Aorta (tissue), 5 donors: ENCODE measurements at places on chromosomes 5 and 9. TPM values are rescaled to one million over a fixed set of nuclear protein-coding genes. Genes with fewer than 3 reads are reported as not detected.

- no peak for DNase-seq
Measured at GRCh38 chr5:60232036-60232795, 338.7 kb upstream of the PDE4D start.

Gene ANXA1
- 378 TPM for total RNA-seq

Gene SMIM32
- total RNA-seq, result 0.49 TPM

DNA sequence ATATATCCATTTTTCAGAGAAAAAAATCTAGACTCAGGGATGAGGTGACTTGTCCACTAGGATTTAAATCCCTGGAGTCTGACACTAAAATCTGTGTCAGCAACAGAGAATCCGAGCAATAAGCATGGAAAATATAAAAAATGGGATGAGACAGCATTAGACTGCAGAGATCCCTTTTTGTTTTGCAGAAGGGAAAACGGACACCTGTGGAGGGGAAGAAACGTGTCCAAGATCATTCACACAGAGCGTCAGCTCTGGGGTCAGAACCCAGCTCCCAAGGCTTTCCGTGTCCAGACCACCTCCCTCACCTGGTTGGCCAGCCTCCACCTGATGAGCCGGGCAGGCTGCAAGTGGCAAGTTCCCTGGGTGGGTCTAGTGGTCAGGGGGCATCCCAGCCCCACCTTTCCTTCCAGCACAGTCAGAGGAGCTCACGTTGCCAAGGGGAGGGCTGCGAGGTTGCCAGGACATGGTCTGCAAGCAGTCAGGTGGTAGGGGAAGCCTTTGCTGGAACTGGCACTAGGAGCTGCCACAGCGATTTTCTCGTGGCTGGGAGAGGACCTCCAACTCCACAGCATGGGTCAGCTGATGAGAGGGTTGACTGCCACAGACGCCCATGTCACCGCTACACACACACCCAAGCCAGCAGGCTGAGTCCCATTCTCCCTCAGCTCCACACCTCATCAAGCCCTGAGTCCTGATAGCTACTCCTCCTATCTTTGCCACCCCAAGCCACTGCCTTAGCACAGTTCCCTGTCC is 65.9 kb upstream of the CPLX2 start:
- DNase-seq, result no peak

DNA sequence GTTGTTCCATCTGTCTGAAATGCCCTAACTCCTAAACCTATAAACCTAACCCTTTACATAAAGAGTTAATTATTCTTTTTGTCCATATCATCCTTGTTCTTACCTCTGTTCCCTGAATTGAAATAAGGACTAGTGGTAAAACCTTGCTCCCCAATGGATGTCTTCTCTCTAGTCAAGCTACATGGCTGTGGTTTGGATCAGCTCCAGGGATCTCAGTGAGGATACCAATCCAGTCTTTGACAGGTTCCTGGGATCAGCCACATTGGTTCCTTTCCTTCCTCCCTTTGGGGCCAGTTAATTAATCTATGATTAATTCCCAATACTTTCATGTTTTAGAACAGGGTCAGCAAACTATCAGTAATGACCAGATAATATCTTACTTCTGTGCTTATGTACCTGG is 151.6 kb downstream of the SIL1 start:
- no peak for DNase-seq

DNA sequence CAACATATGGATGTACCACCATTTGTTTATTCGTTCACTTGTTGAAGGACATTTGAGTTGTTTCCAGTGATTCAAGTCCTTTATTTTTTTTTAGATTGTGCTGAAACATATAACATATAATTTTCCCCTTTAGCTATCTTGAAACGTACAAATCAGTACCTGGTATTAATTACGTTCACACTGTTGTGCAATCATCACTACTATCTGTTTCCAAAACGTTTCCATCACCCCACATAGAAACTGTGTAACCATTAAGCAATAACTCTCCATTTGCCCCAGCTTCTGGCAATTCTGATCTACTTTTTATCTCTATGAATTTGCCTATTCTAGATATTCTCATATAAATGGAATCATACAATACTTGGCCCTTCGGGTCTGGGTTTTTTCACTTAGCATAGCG is 116.0 kb downstream of the FGF1 start:
- no peak for DNase-seq

Gene OR13C2
- total RNA-seq, result not detected

DNA sequence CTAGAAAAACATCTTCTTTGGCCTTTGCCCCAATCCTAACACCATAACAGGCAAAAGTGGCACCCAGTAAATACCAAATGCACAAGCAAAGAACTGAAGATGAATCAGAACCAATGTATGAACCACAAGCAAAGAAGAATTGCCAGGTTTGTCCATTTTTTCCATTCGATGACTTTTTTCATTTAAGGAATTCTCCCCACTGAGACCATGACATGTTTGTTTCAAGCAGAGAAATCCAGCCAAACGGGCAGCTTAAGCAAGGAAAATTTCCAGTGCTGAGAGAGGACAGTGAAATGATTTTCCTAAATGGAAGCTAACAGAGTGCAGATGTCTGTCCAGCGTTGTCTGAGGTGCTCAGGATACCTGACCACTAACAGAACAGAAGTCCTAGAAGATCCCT is 203.7 kb downstream of the ADAMTS12 start:
- DNase-seq, result no peak

Gene NEURL1B
- total RNA-seq, result 46.1 TPM

DNA sequence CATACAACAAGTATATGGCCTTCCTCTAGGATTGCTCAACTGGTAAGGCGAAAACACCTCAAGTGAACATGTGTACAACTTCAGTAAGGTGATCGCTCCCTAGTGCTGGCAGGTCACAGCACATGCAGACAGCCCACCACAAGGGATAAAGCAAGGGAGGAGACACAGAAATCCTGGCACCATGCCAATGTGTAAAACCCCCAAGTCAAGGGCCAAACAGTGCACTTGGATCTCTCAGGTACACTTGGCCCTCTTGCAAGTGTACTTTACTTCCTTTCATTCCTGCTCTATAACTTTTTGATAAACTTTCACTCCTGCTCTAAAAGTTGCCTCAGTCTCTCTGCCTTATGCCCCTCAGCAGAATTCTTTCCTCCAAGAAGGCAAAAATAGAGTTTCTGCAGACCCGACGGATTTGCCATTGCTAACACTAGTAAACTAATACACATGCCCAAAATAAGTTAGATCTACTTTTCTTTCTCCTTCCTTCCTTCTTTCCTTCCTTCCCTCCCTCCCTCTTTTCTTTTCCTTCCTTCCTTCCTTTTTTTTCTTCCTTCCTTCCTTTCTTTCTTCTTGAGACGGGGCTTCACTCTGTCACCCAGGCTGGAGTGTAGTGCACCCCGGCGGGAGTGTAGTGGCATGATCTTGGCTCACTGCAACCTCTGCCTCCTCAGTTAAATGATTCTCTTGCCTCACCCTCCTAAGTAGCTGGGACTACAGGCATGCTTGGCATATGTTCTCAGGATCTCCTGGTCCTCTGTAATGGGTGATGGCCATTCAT is 6.8 kb upstream of the LNPEP start:
- no peak for DNase-seq

GRCh38 chr5:172573986-172574870 is 66.8 kb upstream of the NEURL1B start:
- no peak for DNase-seq

Gene HNRNPA0
- total RNA-seq, result 27.0 TPM

Gene IL4
- total RNA-seq, result not detected

DNA sequence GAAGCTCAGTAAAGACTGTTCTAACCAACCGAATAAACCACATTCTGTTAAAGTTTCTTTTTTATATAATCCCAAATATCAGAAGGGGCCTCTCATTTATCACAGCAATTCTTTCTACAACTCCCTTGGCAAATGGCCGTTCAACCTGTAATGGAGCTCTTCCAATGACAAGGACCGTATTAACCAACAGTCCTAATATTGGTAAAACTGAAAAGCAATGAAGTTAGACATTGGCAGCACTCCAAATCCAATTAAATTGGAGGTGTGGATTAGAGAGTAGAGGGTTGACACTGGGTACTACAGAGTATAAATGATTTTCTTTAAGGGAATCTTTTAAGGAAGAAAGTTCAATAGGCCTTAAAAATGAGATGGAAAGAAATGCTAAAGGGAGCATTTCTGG is 842 bp downstream of the TMED7 start:
- DNase-seq, result no peak

Gene MZB1
- total RNA-seq, result 3.9 TPM

Gene ADCY2
- total RNA-seq, result 7.1 TPM

- peak; percentile 71 for DNase-seq
Measured at GRCh38 chr9:21965401-21965951, 28.7 kb downstream of the CDKN2A start.

Gene PDE8B
- 25.5 TPM for total RNA-seq

Gene TMEM215
- not detected for total RNA-seq

Gene IRX4
- total RNA-seq, result not detected

DNA sequence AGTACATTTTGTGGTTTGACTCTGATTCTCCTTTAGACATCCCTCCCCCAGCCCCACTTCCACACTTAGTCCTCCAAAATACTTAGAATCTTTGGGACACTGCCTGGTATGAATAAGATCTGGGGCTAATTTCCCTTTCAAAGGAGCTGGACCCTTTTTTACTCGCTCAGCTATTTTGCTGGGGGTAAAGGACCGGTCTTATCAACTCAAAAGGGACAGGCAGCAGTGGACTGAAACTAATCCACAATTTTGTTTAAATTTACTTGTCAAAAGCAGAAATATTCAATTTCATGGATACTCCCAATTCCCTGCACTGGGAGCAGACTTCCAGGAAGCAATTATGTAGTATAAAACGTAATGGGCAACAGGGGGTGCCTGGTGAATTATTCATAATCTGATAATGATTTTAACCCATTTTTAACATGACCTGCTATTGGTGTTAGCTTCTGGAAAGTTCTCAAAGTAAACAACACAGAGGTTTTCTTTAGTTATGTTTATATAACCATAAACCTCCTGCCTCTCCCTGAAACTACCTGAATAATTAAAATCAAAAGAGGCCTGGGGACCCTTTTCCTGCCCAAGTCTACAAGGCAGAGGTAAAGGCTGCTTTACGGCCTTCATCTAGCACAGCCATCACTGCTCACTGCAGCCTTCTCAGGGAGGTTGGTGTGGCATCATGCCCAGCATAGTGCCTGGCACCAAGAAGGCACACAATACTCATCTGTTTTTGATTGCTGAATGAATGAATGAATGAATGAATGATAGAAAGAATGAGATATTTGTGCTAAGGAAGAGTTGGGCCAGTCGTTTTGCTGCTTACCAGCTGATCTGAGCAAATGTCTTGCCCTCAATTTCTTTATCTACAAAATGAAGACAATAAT is 44.2 kb upstream of the GNPDA1 start:
- DNase-seq, result no peak

- no peak for DNase-seq
Measured at GRCh38 chr9:106583751-106584150, 279.2 kb upstream of the ZNF462 start.

GRCh38 chr9:129225815-129226214 is 47.8 kb upstream of the IER5L start:
- peak; percentile 84 for DNase-seq

DNA sequence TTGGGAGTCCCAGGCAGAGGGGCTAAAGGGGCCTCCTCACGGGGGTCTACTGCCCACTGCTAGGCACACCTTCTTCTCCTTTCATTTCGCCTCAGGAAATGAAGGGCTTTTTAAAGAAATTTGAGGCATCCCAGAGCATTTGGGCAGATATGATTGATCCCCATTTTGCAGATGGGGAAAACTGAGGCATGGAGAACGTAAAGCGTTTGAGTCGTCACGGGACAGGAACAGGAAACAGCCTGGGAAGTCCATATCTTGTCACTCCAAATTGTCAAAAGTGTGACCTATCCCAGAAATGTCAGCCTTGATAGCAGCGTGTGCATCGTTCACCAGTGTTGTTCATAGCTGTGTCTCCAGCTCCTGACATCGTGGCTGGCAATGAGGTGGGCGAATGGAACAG is 98.2 kb downstream of the DAB2IP start:
- DNase-seq, result no peak

Gene GAPT
- total RNA-seq, result 1.9 TPM

Gene BHMT2
- 34.7 TPM for total RNA-seq

GRCh38 chr5:17065458-17065857 is 129.4 kb upstream of the MYO10 start:
- DNase-seq, result no peak

GRCh38 chr5:67795781-67796477 is 419.6 kb upstream of the PIK3R1 start:
- DNase-seq, result no peak

Gene MELK
- total RNA-seq, result 1.1 TPM

- no peak for DNase-seq
Measured at GRCh38 chr9:85040146-85040545, 370.6 kb downstream of the NTRK2 start.

Gene PPP3R2
- total RNA-seq, result not detected

DNA sequence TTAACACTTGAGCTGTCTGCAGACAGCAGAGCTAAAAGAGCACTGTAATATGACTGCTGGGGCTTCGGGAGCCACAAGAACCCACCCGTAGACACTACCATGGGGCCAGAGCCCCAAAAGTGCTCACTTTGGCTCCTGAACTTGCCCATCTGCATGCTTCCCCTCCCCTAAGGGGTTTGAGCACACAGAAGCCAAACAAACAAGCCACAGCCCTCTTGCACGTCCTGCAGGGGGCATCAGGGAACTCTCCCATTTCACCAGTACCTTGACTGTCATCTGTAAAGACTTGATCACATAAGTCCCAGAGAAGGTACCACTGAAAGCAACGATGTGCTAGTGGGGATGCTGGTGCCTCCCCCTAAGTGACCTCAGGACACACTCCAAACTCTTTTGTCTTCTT is 681.8 kb downstream of the SEMA5A start:
- no peak for DNase-seq

Gene ANXA2R
- 2.7 TPM for total RNA-seq

Gene MAMDC2
- total RNA-seq, result 14.6 TPM

Gene NMUR2
- total RNA-seq, result not detected

Gene TIMD4
- total RNA-seq, result 0.99 TPM

Gene SHB
- total RNA-seq, result 28.7 TPM

Gene DND1
- 1.3 TPM for total RNA-seq

GRCh38 chr5:124906339-124907097 is 160.1 kb upstream of the ZNF608 start:
- no peak for DNase-seq

GRCh38 chr9:2213830-2214468 is 198.8 kb downstream of the SMARCA2 start:
- no peak for DNase-seq

- no peak for DNase-seq
Measured at GRCh38 chr9:75432888-75433287, 344.6 kb downstream of the OSTF1 start.

DNA sequence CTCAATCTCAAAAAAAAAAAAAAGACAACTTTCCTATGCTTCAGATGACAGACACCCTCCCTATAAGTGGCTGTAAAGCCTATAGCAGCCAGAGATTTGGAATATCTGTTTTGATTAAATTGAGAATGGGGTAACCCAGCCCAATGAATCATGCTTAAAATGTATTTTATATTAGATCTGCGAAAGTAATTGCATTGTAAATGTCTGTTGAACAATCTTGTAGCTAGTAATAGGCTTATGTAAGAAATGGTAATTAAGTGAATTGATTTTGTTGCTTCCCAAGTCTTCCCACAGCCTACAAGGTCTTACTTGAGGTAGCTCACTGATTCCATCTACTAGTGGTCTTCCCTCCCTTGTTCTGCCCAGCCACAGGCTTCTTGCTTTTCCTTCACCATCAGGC is 590.7 kb downstream of the ACTL7B start:
- no peak for DNase-seq

- DNase-seq, result no peak
Measured at GRCh38 chr5:80865551-80865950, 94.6 kb upstream of the RASGRF2 start.

Gene GLDC
- total RNA-seq, result 1.4 TPM

Gene ARSB
- total RNA-seq, result 17.2 TPM

Gene TSLP
- 1.5 TPM for total RNA-seq

Gene C5orf58
- total RNA-seq, result not detected
